ENCODE measurements at places on chromosomes 2 and 18. TPM values are rescaled to one million over a fixed set of nuclear protein-coding genes. Genes with fewer than 3 reads are reported as not detected.

Gene TNFRSF11A
- 7.3 TPM for total RNA-seq

Gene CYP27C1
- total RNA-seq = not detected

Gene TMEM17
- 0.13 TPM for total RNA-seq

Gene ASB1
- total RNA-seq = 48.1 TPM

Gene C2orf80
- not detected for total RNA-seq

Gene CDKL4
- 0.29 TPM for total RNA-seq

Gene TDRD15
- total RNA-seq = not detected

Gene GKN2
- total RNA-seq = not detected

Gene EML6
- total RNA-seq = 1.7 TPM

Gene GPR39
- total RNA-seq = not detected

Gene PPP1R1C
- not detected for total RNA-seq

Gene LIPG
- 0.18 TPM for total RNA-seq

Gene KLHL14
- total RNA-seq = not detected

Gene CYP26B1
- total RNA-seq = not detected

Gene SERPINB4
- not detected for total RNA-seq

Gene ACADL
- total RNA-seq = not detected

Gene ERICH2
- not detected for total RNA-seq

Gene NT5DC4
- total RNA-seq = not detected

Gene DPP10
- not detected for total RNA-seq

Gene ALKAL2
- not detected for total RNA-seq

Gene PXDN
- total RNA-seq = 0.83 TPM

Gene RGPD5
- 31.1 TPM for total RNA-seq

Gene GULP1
- total RNA-seq = not detected

Gene CSRNP3
- total RNA-seq = not detected

Gene CNTNAP5
- not detected for total RNA-seq

Gene AGFG1
- 119 TPM for total RNA-seq

Gene GPAT2
- total RNA-seq = 9.7 TPM

Gene IL36G
- not detected for total RNA-seq

Gene PLEKHH2
- total RNA-seq = 0.56 TPM

Gene PRKD3
- total RNA-seq = 25.6 TPM

Gene TMEM178A
- total RNA-seq = 0.31 TPM

Gene GALR1
- total RNA-seq = not detected

Gene CHRNG
- total RNA-seq = not detected

Gene KCNS3
- not detected for total RNA-seq

Gene SCTR
- total RNA-seq = not detected

Gene RASGRP3
- 0.98 TPM for total RNA-seq

Gene TSPYL6
- total RNA-seq = not detected

Gene SERPINB2
- total RNA-seq = not detected

Gene DSC1
- total RNA-seq = 0.16 TPM

Gene WDR35
- 5.6 TPM for total RNA-seq

Gene ALPG
- not detected for total RNA-seq

Gene SLC23A3
- 1.6 TPM for total RNA-seq

Gene NOL4
- total RNA-seq = not detected

Gene STK39
- total RNA-seq = 33.9 TPM

Gene WNT10A
- 27.9 TPM for total RNA-seq

Gene RPRM
- total RNA-seq = 0.20 TPM

Gene ANKRD53
- total RNA-seq = not detected

Gene MC5R
- total RNA-seq = not detected

Gene WDSUB1
- total RNA-seq = 8.6 TPM

Gene ING5
- 41.3 TPM for total RNA-seq

Gene FASTKD1
- total RNA-seq = 55.4 TPM

Gene FKBP7
- total RNA-seq = 3.0 TPM
